ENCODE measurements at places on chromosomes 2 and 18. TPM values are rescaled to one million over a fixed set of nuclear protein-coding genes. Genes with fewer than 3 reads are reported as not detected.

Gene PDE1A
- not detected for total RNA-seq

Gene DSEL
- 0.50 TPM for total RNA-seq

Gene UGT1A5
- total RNA-seq, result not detected

Gene MARCO
- not detected for total RNA-seq

Gene RGPD6
- total RNA-seq, result 12.5 TPM

Gene DNAJC5G
- total RNA-seq, result not detected

Gene BOK
- not detected for total RNA-seq

GRCh38 chr2:172403881-172404468 lies 23.4 kb upstream of the ITGA6 start:
- no peak overlapping the region for H3K27ac ChIP-seq
- no peaks in the 10 kb centered on the region for H3K4me1 ChIP-seq
- no peak for ATAC-seq
- no peak overlapping the region for H3K4me3 ChIP-seq

GRCh38 chr2:30860726-30861125 lies 53.5 kb upstream of the CAPN13 start:
- no peaks in the 10 kb centered on the region for H3K4me1 ChIP-seq
- H3K4me3 ChIP-seq, result no peak overlapping the region
- peaks cover 2% of the 10 kb centered on the region for H3K27me3 ChIP-seq
- ATAC-seq, result no peak

- no peak overlapping the region for H3K27ac ChIP-seq
- ATAC-seq, result no peak
- H3K4me3 ChIP-seq, result no peak overlapping the region
These were observed 402.2 kb downstream of the CLIP4 start for GRCh38 chr2:29517413-29517812.

GRCh38 chr2:42905341-42906110 lies 113.1 kb upstream of the HAAO start:
- no peak overlapping the region for H3K27ac ChIP-seq
- peaks cover 10% of the 10 kb centered on the region for H3K27me3 ChIP-seq
- no peaks in the 10 kb centered on the region for H3K36me3 ChIP-seq
- H3K4me3 ChIP-seq, result no peak overlapping the region

- no peak overlapping the region for H3K4me3 ChIP-seq
- no peaks in the 10 kb centered on the region for H3K36me3 ChIP-seq
- no peak overlapping the region for H3K27ac ChIP-seq
- H3K27me3 ChIP-seq, result peaks cover 17% of the 10 kb centered on the region
These were observed 152.8 kb downstream of the FHOD3 start for GRCh38 chr18:36450264-36450663.

- no peaks in the 10 kb centered on the region for H3K27me3 ChIP-seq
- peaks cover 20% of the 10 kb centered on the region for H3K4me1 ChIP-seq
- H3K36me3 ChIP-seq, result no peaks in the 10 kb centered on the region
- H3K27ac ChIP-seq, result no peak overlapping the region
- ATAC-seq, result peak; percentile 26
- H3K4me3 ChIP-seq, result no peak overlapping the region
These were observed 42.2 kb upstream of the ARHGAP15 start for GRCh38 chr2:143087033-143087432.

DNA sequence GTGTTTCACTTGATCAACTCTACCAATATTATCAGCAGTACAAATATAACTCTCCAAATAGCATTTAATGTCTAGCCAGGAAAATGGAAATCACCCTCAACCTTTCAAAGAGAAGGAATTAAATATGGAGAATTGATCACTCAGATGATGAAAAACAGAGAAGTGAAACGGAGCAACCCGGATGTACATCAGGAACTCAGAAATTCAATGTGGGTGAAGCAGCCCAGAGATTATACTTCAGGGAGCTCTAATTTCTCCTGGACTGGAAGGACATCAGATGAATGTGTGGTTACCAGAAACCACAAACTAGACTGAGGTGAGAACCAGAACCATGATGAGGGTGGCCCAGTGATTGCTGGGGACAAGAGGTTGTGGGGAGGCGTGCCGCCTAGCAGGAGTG lies 35.5 kb upstream of the COBLL1 start:
- ATAC-seq, result no peak
- H3K27me3 ChIP-seq, result no peaks in the 10 kb centered on the region
- no peak overlapping the region for H3K27ac ChIP-seq

GRCh38 chr18:45402485-45403056 lies 212.7 kb upstream of the SLC14A2 start:
- H3K36me3 ChIP-seq, result no peaks in the 10 kb centered on the region
- peak; percentile 89 for ATAC-seq
- H3K4me1 ChIP-seq, result no peaks in the 10 kb centered on the region

- H3K4me1 ChIP-seq, result no peaks in the 10 kb centered on the region
- no peak for ATAC-seq
- no peak overlapping the region for H3K4me3 ChIP-seq
- no peak overlapping the region for H3K27ac ChIP-seq
- no peaks in the 10 kb centered on the region for H3K36me3 ChIP-seq
These were observed 61.4 kb upstream of the TUBA3E start for GRCh38 chr2:130259594-130259993.

DNA sequence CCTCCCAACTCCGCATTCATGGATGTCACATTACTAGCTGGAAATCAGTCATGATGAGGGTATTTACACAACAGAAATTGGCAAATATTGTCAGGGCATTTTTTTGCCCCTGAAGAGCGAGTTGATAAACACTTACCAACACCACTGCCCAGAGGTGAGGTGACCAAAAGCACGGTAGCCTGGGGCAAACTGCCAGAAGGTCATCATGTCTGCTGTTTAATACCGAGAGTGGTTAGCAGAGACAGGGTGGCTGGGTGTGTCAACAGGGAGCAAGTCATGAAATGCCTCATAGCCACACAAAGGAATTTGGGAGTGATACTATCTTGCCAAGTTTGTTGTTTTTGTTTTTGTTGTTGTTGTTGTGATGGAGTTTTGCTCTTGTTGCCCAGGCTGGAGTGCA lies 37.0 kb upstream of the EPC2 start:
- H3K27ac ChIP-seq, result no peak overlapping the region
- no peak for ATAC-seq
- no peaks in the 10 kb centered on the region for H3K27me3 ChIP-seq

GRCh38 chr2:175227393-175227792 lies 45.9 kb upstream of the ATP5MC3 start:
- peak; percentile 94 for ATAC-seq
- no peaks in the 10 kb centered on the region for H3K36me3 ChIP-seq
- H3K27ac ChIP-seq, result no peak overlapping the region
- no peaks in the 10 kb centered on the region for H3K4me1 ChIP-seq
- peak overlapping the region; percentile 19 for H3K4me3 ChIP-seq

DNA sequence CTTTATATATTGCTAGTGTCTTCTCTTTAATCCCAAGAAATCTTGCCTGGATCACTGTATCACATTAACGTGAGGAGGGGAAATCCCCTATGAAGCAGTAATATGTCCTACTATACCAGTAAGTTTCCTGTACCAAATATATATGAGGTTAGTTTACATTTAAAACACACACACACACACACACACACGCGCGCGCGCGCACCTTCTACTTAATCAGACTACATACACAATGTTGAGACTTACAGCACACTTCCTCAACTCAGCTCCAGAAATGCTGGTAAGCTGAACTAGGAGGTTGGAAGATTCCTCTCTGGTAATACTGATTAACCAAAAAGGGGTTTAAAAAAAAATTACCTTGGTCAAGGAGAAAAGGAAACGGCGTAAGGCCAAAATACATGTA lies 49.3 kb downstream of the USP34 start:
- peaks cover 32% of the 10 kb centered on the region for H3K36me3 ChIP-seq
- H3K27me3 ChIP-seq, result no peaks in the 10 kb centered on the region
- no peak for ATAC-seq
- H3K4me3 ChIP-seq, result peak overlapping the region; percentile 23

- no peaks in the 10 kb centered on the region for H3K36me3 ChIP-seq
- H3K4me1 ChIP-seq, result peaks cover 11% of the 10 kb centered on the region
These were observed 722 bp downstream of the ACSL3 start for GRCh38 chr2:222861411-222862105.

Data from activated T-helper 17 cell treated with anti-CD3 and anti-CD28 coated beads, Interleukin-2, amount 50 U/mL, for 72 hours (primary cell).